Lung (tissue), 17 donors: ENCODE measurements at places on chromosomes 4 and X. TPM values are rescaled to one million over a fixed set of nuclear protein-coding genes. Genes with fewer than 3 reads are reported as not detected.

NOCT gene
- 4.2 TPM for total RNA-seq

CNKSR2 gene
- 41.4 TPM for total RNA-seq

GRCh38 chr4:181597766-181598165, 645.4 kb upstream of the TENM3 start:
- no peaks in the 10 kb centered on the region for H3K27me3 ChIP-seq
- H3K36me3 ChIP-seq = no peaks in the 10 kb centered on the region
- no peak overlapping the region for H3K4me3 ChIP-seq
- no peak overlapping the region for H3K27ac ChIP-seq
- no peak for DNase-seq
- no peaks in the 10 kb centered on the region for H3K4me1 ChIP-seq

GRCh38 chr4:83917572-83917971, 381.7 kb downstream of the GPAT3 start:
- no peaks in the 10 kb centered on the region for H3K27me3 ChIP-seq
- no peak overlapping the region for H3K27ac ChIP-seq
- H3K4me1 ChIP-seq = no peaks in the 10 kb centered on the region

GRCh38 chrX:133781174-133781573, 204.2 kb downstream of the GPC3 start:
- H3K4me3 ChIP-seq = no peak overlapping the region
- peaks cover 2% of the 10 kb centered on the region for H3K4me1 ChIP-seq
- H3K36me3 ChIP-seq = no peaks in the 10 kb centered on the region
- DNase-seq = no peak

DNA sequence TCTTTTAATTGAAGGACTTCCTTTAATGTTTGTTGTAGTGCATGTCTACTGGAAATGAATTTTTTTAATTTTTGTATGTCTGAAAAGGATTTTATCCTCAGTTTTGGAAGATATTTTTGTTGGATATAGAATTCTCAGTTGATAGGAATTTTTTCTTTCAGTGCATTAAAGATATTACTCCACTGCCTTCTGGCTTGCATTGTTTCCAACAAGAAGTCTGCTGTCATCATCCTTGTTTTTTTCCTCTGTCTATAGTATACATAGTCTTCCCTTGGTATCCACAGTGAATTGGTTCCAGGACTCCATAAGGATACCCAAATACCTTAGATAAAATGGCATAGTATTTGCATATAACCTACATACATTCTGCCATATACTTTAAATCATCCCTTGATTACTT, 33.5 kb downstream of the SCD5 start:
- H3K4me1 ChIP-seq = no peaks in the 10 kb centered on the region
- H3K27me3 ChIP-seq = no peaks in the 10 kb centered on the region
- no peak overlapping the region for H3K4me3 ChIP-seq
- H3K27ac ChIP-seq = no peak overlapping the region
- no peak for DNase-seq

- no peaks in the 10 kb centered on the region for H3K36me3 ChIP-seq
- H3K27ac ChIP-seq = no peak overlapping the region
- peaks cover 66% of the 10 kb centered on the region for H3K4me1 ChIP-seq
- H3K27me3 ChIP-seq = no peaks in the 10 kb centered on the region
- DNase-seq = no peak
Measured at GRCh38 chr4:139918591-139918990, 235.4 kb downstream of the MAML3 start.

- no peak overlapping the region for H3K4me3 ChIP-seq
- no peaks in the 10 kb centered on the region for H3K27me3 ChIP-seq
- no peak overlapping the region for H3K27ac ChIP-seq
- DNase-seq = no peak
- peaks cover 4% of the 10 kb centered on the region for H3K4me1 ChIP-seq
Measured at GRCh38 chr4:108398836-108399235, 221.5 kb upstream of the RPL34 start.
